Transverse colon (tissue), 4 donors: ENCODE measurements at places on chromosomes 12 and 14.

GRCh38 chr14:73775339-73776193 is 61.4 kb upstream of the PNMA1 start:
- DNase-seq, result no peak

DNA sequence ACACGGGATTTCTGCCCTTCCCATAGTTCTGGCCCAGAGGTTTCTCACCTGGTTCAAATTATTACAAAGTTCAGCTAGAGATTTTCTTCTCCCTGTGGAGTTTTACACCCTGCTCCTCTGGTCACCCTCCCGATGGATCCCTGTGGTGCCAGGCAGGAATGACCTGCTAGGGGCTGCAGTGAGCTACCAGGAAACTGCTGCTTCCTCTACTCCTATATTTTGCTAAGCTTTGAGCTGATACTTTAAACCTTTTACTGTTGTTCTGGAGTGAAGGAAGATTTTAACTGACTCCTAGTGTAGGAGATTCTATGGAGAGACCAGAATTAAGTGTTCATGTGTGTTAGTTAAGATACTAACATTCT is 30.4 kb upstream of the LRIG3 start:
- DNase-seq, result peak; percentile 37

DNA sequence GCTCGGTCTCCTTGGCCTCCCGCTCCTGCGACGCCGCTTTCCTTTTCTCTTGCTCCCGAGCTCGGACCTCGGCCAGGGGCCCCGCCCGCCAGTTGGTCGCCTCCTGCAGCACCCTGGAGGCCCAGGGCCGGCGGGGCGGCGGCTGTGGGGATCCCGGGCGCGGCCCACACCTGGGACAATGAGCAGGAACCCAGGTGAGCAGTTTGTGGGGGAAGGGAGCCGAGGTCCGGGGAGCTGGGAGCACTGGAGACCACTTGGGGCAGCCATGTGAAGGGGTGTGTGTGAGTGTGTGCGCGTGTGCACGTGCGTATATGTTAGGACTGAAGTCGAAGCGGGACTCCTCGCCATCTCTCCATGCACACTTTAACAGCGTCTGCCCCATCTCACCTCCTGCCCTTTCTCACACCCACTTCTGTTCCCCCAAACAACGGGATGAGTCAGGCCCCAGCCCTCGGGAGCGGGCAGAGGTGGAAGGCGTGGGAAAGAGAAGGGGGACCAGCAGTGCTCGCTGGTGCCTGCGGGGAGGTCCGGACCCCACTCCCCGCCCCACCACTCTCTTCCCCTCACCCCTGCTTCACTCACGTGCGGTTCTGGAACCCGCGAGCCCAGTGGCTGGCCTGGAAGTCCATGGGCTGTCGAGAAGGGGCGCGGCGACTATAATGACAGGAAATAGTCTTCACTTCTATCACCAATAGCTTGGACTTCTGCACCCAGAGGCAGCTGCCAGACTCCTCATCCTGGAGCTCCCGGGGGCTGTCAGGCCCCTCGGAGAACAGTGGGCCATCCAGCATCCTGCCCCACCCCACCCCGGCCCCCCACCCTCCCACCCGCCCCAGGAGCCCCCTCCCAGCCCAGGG is 450 bp downstream of the DDN start:
- DNase-seq, result peak; percentile 60

- DNase-seq, result no peak
Measured at GRCh38 chr12:101967506-101967905, 90.1 kb downstream of the DRAM1 start.

DNA sequence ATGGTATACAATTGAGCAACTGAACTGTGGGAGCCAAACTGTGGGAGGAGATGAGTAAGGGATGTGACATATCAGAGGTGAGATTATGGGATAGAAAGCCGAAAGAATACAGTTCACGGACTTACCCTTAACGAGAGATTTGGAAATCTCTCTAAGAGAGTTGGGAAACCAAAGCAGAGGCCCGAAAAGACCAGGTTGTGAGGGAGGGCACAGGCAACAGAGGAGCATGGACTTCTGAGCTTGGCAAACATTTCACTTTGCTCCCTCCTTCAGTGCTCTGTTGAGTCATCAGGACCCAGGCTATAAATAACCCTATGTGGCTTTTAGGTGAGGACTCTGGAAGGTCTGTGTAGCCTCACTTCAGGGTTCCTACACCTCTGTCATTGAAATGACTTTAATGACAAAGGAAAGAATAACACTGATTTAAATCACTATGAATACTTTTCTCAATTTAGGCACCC is 120.6 kb downstream of the TGFB3 start:
- DNase-seq, result no peak

DNA sequence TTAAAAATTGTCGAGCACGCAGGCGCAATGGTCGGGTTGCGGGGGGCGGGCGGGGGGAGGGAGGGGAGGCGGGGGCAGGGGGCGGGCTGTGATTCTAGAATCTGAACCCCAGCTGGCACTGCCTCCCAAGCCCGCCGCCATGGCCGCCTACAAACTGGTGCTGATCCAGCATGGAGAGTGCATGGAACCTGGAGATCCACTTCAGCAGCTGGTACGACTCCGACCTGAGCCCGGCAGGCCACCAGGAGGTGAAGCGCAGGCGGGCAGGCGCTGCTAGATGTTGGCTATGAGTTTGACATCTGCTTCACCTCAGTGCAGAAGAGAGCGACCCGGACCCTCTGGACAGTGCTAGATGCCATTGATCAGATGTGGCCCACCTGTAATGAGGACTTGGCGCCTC is 118.4 kb downstream of the NTN4 start:
- DNase-seq, result no peak

GRCh38 chr12:24839268-24839791 is 109.6 kb downstream of the BCAT1 start:
- DNase-seq, result peak; percentile 14

- DNase-seq, result no peak
Measured at GRCh38 chr12:28443337-28443736, 253.1 kb downstream of the CCDC91 start.

GRCh38 chr12:53950789-53951576 is 3.7 kb upstream of the HOXC12 start:
- DNase-seq, result no peak

DNA sequence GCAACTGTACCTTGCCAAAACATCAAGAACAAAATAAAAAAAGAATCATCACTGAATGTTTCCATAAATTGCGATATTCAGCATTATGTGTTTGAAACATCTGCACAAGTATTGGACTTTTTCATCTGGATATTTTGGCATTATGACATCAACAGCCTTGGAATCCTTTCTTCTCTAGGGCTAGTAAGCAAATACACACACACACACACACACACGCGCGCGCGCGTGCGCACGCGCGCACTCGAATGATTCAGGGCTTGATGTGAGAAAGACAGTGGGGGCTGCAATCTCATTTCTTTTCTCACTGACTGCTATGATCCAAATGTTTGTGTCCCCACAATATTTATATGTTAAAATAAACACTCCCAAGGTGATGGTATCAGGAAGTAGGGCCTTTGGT is 90.0 kb upstream of the SLC38A4 start:
- DNase-seq, result no peak

DNA sequence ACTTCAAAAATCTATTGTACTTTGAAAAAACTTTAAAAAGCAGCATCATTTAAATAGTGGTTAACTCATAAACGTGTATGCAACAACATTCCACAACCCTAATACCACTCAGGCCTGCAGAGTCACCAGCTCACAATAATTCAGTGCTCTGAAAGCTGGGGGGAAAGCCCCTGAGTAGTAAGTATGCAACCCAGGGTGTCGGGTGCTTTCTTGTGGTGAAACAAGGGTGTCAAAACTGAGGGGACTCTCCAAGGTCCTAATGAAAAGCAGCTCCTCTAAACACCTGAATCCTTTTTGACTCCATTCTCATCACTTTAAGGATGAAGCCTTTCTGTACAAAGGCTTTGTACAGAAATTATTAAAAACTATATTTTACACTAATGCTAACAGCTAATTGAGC is 33.7 kb downstream of the FGFR1OP2 start:
- no peak for DNase-seq

DNA sequence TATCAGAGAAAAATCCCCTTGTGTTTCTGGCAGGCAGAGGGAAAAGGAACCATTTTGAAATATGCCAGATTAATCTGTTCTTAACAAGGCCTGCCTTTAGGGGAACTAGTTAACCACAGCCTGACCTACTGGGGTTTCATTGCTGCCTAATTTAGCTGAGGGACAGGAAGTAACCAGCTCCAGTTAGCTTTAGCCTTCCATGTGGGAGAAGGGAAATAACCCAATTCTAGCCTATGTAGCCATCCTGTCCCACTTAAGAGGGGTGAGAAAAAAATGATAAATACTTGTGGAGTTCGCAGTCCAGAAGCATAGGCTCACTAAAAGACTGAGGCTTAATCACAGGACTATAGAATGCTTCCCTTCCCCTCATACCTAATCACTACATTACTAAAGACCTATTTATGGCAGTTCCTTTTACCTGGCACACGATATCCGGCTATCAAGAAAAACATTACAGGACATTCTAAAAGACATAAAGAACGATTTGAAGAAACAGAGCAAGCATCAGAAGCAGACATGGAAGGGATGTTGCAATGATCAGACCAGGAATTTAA is 22.8 kb downstream of the COX8C start:
- no peak for DNase-seq

GRCh38 chr14:92670160-92670559 is 78.3 kb downstream of the LGMN start:
- no peak for DNase-seq

DNA sequence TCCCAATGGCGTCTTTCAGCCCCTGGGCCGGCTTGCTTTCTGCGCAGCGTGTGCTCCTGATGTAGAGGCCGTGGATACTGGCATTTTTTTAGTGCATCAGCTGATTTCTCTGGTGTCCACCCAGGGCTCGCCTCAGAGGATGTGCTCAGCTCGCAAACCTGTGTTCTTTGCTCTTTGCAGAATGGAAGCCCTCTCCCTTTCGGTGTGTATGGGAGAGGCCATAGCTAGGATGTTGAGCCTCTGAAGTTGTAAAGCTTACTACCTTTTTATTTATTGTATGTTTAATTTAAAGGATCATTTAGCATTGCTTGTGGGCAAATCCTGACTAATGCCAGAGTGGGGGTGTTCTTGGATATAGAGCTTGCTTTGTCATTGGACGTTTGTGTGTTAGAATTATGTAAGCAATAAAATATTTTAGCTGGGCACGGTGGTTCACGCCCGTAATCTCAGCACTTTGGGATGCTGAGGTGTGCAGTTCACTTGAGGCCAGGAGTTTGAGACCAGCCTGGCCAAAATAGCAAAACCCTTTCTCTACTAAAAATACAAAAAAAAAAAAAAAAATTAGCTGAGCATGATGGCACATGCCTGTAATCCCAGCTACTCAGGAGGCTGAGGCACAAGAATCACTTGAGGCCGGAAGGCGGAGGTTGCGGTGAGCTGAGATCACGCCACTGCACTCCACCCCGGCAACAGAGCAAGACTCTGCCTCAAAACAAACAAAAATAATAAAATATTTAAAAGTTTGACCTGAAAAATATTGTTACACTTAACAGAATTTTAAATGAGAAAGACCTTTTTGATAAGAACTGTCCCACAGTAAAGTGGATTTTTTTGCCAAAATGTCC is 52.6 kb upstream of the MMP17 start:
- DNase-seq, result no peak

GRCh38 chr12:14841761-14842160 is 1.6 kb downstream of the ART4 start:
- DNase-seq, result peak; percentile 23

DNA sequence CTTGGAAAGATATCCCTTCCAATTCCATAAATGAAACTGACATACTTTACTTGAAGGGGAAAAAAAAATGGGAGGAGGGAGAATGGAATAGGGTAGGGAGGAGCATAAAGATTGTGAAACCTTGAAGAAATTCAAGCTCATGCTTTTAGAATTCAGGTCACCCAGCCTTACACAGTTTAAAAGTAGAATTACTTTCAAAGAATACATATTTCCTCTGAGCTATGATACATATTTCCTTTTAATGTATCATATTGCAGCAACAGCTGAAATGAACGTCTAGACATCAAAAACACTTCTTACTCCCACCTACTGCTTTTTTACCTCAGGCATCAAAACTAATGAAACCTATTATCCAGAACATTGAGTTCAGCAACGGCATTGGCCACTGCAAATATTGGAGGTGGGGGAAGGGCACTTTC is 156.0 kb downstream of the MED13L start:
- DNase-seq, result no peak

DNA sequence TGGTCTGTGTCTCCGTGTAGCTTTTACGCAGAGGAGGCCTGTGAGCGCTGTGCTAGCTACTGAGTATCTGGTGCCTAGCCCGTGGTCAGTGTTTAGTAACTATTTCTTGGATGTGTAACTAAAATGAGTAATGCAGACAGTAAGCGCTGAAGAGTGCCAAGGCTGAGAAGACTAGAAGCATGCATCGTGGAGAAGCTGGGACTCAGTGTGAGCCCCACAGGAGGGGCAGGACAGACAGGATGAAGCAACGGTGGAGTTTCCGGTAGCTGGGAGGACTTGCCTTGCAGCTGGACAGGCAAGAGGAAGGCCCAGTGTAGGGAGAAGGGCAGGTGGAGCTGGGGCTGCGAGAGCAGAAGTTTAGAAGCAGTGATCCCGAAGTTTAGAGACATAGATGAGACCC is 233.4 kb upstream of the FKBP4 start:
- DNase-seq, result no peak

- DNase-seq, result no peak
Measured at GRCh38 chr14:55802986-55803872, 223.2 kb downstream of the KTN1 start.

DNA sequence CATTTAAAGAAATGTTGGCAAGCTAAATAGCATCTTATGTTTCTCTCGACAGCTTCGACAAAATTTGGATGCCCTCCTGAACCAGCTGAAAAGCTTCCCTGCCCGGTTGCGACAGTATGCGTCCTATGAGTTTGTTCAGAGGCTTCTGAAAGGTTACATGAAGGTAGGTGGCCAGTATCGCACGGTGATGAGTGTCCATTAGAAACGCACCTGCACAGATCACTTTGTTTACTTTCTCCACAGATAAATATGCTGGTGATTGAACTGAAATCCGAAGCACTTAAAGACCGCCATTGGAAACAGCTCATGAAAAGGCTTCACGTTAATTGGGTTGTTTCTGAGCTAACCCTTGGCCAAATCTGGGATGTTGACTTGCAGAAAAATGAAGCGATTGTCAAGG is 36.5 kb downstream of the DYNC1H1 start:
- DNase-seq, result no peak

DNA sequence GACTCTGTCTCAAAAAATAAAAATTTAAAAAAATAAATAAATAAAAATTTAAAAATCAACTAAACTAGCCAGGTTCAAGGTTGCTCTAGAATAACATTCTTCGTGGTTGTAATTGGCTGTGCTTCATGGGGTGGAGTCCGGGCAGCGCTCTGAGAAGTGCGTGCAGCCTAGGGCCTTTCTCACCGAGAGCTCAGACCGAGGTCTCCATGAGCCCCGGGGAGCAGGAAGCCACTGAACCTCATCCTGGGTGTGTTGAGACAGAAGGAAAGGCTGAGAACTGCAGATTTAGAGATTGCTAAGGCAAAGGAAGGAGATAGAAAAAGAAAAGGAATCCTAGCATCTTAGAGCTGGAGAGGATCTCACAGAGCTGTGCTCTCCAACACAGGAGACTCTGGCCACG is 14.7 kb downstream of the P2RX4 start:
- no peak for DNase-seq

GRCh38 chr12:80099259-80099658 is at the start of gene OTOGL:
OTOGL (plus strand) TSS chr12:80099537; CDS start chr12:80209432, 109,895 bp downstream.
- DNase-seq, result no peak

- DNase-seq, result no peak
Measured at GRCh38 chr12:76457010-76457409, 102.6 kb downstream of the OSBPL8 start.

GRCh38 chr14:67359775-67360469 is at the start of the genes ATP6V1D and EIF2S1:
ATP6V1D (minus strand) TSS chr14:67359804; CDS start chr14:67359698, 106 bp downstream.
EIF2S1 (plus strand) TSS chr14:67360328; CDS start chr14:67364768, 4,440 bp downstream.
- DNase-seq, result peak; percentile 99
